ENCODE measurements at places on chromosomes 16 and 17.

- no peak for DNase-seq
Observed at GRCh38 chr16:67022531-67023214, 6.3 kb upstream of the CBFB start.

- no peak for DNase-seq
Observed at GRCh38 chr17:40311575-40311974, 2.6 kb downstream of the RARA start.

DNA sequence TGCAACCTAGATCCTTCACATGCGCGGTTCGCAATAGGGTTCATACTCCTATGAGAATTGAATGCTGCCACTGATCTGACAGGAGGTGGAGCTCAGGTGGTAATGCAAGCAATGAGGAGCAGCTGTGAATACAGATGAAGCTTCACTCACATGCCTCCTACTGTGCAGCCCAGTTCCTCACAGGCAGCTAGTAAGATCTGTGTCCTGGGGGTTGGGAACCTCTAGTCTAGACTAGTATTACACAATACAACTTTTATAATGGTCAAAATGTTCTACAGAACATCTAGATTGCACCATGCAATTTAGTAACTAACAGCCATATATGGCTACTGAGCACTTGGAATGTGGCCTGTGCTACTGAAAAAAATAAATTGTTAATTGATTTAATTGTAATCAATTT, 26.7 kb downstream of the ABCA5 start:
- no peak for DNase-seq

DNA sequence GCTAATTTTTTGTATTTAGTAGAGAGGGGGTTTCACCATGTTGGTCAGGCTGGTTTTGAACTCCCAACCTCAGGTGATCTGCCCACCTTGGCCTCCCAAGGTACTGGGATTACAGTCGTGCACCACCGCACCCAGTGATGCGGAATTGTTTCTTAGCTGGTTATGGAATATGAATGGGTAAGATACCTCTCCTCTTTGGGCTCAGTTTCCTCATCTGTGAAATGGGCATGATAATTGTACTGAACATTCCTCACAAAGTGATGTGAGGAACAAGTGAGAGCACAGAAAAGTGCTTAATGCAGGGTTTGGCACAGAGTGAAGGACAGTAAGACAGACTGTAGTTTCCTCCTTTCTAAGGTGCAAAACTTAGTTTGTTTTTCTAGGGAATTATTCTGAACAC, 31.0 kb upstream of the NFAT5 start:
- DNase-seq = no peak

DNA sequence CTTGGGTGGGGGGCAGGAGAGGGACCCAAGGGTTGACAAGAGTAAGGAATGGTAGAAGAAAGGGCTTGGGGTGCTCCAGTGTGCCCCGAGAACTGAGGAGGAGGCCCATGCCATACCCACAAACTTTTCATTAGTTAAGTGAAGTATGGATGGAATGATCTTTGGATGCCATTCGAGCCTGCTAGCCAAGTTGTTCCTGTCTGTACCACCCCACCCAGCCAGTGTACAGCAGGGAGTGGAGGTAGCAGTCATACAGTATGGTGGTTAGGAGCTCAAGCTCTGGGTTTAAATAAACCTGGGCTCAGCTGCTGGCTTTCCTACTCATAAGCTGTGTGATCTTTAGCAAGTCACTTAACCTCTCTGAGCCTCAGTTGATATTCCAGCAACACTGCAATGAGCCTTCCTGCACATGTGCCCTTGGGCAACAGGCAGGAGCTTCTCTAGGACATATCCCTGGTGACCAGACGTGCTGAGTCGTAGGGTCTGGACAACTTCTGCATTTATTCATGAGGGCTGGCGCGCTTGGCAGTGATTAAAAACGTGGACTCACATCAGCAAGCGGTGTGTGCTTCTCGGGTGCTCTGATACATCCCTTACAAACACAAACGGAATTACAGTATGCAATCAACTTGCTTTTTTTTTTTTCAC, 22.9 kb downstream of the ITPRIPL2 start:
- no peak for DNase-seq

- no peak for DNase-seq
Observed at GRCh38 chr17:78431692-78431958, 53.2 kb downstream of the PGS1 start.

DNA sequence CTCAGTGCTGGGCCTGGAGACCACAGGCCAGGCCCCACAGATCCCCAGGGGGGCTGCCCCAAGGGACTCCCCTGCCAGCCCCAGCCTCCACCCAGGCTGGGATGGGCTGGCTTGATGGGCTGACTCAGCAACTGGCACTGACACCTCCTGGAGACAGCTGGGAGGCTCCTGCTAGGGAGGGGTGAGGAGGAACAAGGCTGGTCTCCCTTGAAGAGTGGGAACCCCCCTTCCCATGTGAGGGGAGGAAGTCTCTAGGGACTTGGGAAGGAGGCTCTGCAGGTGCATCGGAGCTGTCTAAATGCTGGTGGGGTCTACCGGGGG, 10.4 kb downstream of the NHERF1 start:
- DNase-seq = no peak

GRCh38 chr16:85199069-85199725, 86.9 kb upstream of the CIBAR2 start:
- DNase-seq = no peak

Measured in NCI-H526 treated with DMSO at 0.1 percent for 48 hours (cell line).